ENCODE measurements at places on chromosomes 7 and 10. TPM values are rescaled to one million over a fixed set of nuclear protein-coding genes. Genes with fewer than 3 reads are reported as not detected.
A peak's percentile ranks its signal among the peaks of the same experiment; 100 is the strongest.

DNA sequence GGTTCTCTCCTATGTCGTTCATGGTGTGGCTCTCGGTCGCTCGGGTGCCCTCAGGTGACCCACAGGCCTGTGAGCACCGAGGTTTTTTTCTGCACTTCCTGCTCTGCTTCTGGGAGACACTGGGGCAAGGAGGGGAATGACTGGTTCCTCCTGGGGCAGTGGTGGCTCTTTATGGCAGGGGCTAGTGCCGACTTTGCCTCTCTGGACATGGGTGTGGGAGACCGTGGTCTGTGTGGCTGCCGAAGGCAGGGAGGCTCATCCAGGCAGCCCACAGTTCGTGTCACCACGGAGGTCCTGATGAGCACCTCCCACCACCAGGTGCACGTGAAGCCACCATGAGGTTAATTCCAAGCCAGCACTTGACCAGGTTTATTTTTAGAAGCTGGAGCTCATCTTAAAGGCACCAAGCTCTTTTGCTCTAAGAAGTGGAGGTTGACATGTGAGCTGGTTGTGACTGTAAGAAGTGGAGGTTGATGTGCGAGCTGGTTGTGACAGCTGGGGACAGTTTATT is 24.7 kb upstream of the DPYSL4 start:
- no peak for DNase-seq

- DNase-seq, result no peak
These were observed 42.0 kb downstream of the PRPS1L1 start for GRCh38 chr7:17985473-17986239.

GRCh38 chr10:74824184-74824899 is 2.1 kb upstream of the KAT6B start:
- no peak for DNase-seq

DNA sequence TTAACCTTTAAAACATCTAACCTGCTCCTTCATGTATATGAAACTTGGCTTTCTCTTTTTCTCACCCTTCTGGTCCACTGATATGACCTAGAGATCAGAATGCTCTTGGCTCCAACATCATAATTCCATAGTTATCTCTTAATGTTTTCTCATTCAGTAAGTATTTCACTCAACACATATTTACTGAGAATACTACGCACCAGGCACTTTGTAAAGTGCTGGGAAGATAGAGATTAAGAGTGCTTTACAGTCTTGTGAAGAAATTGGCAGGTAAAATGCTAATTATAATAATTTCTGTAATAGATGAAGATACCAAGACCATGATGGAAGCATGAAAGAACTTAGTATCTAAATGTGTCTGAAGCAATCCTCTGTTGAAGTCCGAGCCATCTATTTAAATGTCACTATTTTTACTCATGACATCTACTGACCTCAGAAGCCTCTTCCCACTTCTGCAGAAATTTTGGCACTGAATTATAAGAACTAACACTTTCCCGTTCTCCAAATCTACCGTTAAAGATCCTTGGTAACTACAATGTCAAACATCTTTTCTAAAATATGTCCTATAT is 116.2 kb downstream of the HBP1 start:
- no peak for DNase-seq

- no peak for DNase-seq
These were observed 38.6 kb upstream of the NCAPG2 start for GRCh38 chr7:158743219-158743618.

DNA sequence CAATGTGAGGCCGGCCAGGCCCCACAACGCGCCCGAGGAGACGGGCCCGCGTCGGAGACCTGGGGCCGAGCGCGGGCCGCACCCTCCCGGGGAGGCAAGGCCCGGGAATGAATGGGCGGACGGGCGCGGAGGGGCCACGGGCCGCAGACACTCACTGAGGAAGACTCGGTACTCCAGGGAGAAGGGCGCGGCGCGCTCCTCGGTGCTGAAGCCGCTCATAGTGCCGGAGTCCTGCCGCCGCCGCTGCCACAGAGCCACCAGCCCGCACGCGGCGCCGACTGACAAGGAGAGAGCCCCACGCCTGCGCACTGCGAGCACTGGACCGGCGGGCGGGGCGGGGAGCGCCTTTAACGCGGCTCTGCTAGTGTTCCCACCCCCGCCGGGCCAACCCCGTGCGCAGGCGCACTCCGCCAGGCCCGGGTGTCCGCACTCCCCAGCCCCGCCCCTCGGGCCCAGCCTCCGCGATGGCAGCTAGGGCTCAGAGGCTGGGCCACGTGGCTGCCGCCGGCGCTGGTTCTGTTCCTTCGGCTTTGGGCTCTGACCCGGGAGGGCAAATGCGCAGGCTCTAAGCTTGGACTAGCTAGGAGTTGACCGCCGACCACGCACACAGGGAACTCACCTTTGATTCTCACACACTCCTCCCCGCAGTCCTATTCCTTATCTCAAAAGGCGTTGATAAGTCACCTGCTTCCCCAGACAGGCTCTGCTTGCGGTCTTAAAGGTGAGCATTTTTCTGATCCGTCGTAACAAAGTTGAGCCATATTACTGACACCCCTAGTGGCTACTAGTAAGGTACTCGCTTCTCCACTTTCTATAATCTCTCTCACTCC is at the start of gene PPA1:
Gene PPA1, minus strand, starts transcription at position 321 of the 830 bp plus-strand sequence. Its CDS starts 102 bp downstream, at position 219.
- peak; percentile 36 for DNase-seq

The AMPH gene
- not detected for total RNA-seq

The SPDYE1 gene
- total RNA-seq, result not detected

The CNPY1 gene
- not detected for total RNA-seq

The FAM24B gene
- 3.8 TPM for total RNA-seq

The FIS1 gene
- 276 TPM for total RNA-seq

The DYNC1I1 gene
- 2.2 TPM for total RNA-seq

The IDI2 gene
- not detected for total RNA-seq

The HOXA1 gene
- total RNA-seq, result 2.5 TPM
